HFF-Myc (cell line): ENCODE measurements at places on chromosomes 6 and 20.

GRCh38 chr20:12173347-12174012 lies 255.8 kb downstream of the BTBD3 start:
- no peak for DNase-seq

DNA sequence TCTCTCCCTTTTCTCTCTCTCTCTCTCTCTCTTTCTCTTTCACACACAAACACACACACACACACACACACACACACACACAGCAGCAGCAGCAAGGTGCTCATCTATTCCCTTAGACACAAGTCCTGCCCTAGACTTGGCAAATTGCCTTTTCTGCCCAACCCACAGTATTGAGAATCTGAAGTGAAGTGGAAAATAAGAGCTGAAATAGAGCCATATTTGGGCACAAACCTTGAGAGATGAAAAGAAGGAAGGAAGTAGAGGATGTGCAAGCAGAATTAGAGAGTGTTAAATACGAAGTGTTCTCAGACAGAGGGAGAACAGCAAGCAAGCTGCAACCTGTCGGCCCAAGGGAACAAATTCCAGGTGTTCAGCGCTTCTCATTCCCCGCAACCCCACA lies 557.5 kb upstream of the NOX3 start:
- DNase-seq: no peak

DNA sequence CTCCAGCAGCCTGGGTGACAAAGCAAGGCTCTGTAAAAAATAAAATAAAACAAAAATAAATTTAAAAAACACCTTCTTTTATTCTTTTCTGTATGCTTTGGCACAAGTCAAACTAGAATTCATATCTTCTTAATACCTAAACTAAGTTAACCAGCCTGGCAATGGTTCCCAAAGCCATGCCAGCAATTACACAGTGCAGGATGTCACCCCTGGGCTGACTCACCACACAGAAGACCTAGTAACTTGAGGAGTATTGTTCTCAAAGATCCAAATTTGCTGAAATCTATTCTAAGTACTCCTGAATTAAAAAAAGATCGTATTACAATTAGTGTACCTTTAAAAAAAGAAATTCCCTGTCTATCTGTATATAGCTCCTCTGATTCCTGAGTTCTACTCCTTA lies 162.7 kb upstream of the SGK1 start:
- no peak for DNase-seq

DNA sequence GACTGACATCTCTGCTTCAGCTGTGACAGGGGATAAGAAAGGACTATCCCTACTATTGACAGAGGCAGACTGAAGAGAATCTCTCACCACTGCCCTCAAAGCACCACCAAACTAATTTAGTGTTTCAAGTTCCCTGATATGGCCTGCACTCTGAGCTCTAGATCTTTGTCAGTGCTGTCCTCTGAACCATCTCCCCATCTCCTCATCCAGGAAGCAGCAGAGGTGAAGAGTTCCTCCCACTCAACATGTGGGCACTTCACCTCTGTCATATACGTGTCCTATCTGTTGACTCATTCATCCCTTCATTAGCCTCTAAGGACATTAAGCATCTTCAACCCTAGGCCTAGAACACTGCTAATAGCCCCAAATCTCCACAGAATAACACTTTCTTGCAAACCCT lies 14.1 kb downstream of the FAM210B start:
- no peak for DNase-seq
